EH (cell line): ENCODE measurements at places on chromosomes 3 and 15.
A peak's percentile ranks its signal among the peaks of the same experiment; 100 is the strongest.

GRCh38 chr3:46538803-46539442, 27.2 kb downstream of the LRRC2 start:
- DNase-seq, result peak; percentile 80

- DNase-seq, result no peak
These were observed 11.2 kb upstream of the LOXL1 start for GRCh38 chr15:73915082-73915481.

DNA sequence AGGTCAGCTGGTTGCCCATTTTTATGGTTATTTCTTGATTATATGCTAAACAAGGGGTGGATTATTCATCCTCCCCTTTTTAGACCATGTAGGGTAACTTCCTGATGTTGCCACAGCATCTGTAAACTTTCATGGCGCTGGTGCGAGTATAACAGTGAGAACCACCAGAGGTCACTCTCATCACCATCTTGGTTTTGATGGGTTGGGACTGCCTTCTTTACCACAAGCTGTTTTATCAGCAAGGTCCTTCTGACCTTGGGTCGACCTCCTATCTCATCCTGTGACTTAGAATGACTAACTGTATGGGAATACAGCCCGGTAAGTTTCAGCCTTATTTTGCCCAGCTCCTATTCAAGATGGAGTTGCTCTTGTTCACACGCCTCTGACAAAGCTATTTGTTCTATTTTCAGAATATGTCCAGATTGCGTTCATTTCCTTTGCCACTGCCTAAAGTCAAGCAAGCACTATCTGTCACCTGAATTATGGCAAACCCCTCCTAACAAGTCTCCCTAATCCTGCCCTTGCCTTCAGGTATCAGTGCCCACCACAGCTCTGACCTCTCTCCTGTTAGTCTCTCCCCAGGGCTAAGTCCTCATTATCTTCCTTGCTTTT, 308.5 kb downstream of the ROBO2 start:
- DNase-seq, result peak; percentile 61

DNA sequence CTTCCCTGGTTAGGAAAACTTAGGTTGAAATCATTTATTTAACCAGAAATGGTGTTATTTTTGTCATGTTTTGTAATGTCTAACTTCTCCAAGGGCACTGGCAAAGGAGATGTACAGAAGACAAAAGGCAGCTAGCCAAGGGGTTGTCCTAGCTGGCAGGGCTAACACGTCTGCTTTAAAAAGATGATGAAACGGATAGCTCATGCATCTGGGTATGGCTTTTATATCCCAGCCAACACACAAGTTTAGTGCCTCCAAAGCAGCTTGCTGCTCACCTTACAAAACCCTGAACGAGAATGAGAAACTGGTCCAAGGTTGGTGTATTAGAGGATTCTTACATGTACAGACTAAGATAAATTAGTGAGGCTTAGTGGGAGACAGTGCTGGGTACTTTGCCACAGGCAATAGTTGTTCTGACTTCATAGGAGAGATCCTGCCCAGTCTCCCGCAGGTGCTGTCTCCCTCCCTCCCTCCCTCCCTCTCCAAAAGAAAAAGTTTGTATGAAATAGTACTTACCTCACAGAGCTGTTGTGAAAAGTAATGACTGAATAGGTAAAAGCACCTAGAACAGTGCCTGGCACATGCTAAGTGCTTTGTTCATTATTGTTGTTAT, 47.8 kb downstream of the KCNMB2 start:
- DNase-seq, result no peak

DNA sequence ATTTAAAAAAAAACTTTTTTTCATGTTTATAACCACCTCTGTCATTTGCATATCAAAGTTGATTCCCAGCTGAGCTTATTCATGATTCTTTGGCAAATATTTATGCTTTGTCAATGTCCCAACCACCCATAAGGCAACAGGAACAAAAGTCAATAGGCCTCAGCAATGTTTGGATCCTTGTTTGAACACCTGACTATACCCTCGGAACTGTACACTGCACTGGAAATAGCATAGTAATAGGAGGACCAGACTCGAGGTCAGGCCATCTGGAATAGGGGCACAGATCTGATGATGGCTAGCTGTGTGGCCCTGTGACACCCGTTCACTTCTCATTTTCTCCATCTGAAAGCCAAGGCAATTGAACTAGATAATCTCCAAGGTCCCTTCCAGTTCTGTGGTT, 301.7 kb upstream of the ATP11B start:
- no peak for DNase-seq

DNA sequence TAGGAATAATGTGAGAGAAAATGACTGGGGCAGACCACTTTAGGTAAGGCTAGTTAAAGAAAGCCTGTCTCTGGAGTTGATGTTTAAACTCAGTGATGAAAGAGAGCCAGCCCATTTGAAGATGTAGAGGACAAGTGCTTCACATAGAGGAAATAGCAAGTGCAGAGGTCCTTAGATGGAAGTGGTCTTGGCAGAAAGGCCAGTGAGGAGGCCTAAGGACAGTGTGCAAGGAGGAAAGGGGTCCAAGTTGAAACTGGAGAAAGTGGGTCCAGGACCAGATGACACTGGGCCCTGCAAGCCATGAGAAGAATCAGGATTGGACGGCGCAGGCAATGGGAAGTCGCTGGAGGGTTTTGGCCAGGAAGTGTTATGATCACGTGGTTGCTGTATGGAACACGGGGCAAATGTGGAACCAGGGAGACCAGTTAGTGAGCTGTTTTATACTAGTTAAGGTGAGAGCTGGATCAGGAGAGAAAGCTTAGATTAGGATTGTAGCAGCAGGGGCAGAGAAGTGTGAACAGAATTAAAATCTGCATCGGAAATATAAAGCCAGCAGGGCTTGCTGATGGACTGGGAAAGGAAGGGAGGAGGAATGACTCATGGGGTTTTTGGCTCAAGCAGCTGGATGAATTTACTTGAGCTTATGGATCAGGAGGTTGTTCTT, 48.0 kb upstream of the SCAANT1 start:
- DNase-seq, result peak; percentile 77

DNA sequence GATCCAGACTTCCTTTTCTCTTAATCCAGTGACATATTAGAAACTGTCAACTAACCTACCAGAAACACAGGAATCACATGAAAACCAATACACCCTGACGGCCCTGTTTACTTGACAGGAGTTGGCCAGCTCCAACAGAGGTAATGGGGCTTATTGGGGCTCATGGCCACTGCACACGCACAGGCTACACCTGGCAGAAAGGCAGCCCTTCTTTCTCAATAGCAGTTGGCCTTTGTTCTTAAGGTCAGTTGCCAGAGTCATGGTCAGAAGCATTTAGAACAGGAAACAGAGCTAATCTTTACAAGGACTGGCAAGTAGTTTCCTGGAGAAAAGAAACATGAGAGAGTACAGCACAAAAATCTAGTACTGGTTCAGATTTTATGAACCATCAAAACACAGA, 181.8 kb downstream of the MAGI1 start:
- DNase-seq, result no peak

GRCh38 chr3:49120438-49121131, at the start of gene USP19:
Gene USP19 (minus strand): TSS chr3:49120823. CDS start chr3:49119145, 1,678 bp downstream.
- peak; percentile 92 for DNase-seq

DNA sequence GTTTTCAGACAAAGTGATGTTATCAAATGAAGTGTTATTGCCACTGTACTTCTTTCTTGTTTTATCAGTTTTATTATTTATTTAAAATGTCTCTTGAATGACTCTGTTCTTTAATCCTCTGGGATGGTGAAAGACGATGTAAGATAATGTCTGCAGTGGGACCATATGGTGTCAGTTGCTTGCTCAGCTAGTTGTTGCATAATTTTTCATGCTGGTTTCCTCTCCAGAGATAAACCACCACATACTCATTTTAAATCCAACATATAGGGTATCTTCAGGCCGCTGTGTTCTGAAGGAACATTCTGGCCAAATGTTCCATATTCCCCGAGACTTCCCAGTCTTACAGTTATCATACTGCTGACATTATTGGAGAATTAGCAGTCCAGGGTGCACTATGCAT, 75.9 kb downstream of the GABRG3 start:
- no peak for DNase-seq

GRCh38 chr15:93861956-93862741, 369.2 kb upstream of the MCTP2 start:
- no peak for DNase-seq

DNA sequence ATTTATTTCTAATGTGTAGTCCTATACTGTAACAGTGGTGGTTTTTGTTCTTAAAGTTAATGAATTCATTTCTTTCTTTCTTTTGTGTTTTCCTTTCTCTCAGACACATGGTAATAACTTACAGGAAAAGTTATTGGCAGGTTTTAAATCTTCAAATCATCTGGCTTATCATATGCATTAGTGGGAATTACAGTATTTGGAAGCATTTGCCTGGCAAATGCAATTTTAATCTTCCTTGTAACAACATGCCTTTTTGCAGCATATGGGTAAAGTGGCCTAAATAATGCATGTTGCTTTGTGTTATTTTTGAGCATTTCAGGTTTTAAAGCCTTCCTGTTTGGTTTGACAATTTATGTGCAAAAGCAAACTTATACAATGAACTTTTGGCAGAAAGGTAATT, 66.8 kb downstream of the GALK2 start:
- DNase-seq, result no peak

- DNase-seq, result peak; percentile 49
These were observed 45.2 kb downstream of the CMC1 start for GRCh38 chr3:28286595-28286994.

GRCh38 chr3:42129014-42129953, 38.1 kb downstream of the TRAK1 start:
- no peak for DNase-seq

DNA sequence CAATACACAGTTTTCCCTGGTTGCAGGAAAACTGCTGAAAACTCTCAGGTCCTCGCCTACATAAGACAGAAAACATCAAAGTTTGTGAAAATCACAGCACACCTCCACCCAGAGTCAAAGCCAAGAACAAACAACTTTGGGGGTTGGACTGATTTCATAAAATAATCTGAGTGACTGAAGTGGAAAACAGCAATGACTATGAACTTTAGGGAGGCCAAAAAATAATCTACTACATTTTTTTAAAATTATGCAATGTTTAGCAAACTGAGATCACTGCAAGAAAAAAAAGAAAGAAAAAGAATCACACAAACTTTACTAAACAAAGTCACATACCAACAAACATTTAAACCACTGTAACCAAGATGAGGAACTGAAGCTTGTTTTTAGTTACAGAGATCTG, 15.9 kb upstream of the FOXP1 start:
- peak; percentile 20 for DNase-seq

DNA sequence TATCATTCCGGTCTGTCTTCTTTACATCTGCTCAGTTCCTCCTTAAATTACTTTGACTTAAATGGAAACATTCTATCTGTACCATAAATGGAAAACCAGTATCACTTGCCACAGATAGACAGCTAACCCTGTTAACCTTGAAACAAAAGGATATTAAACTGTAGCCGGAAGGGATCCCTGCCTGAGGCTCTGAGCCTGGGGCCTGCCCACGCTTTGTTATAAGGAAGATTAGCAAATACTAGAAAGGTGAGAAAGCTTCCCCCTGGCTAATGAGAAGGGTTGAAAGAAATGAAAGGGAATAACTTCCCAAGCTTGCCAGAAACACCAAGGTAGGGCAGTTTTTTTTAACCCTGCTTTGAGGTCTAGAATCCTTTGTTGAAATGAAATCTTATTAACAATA, 927.6 kb downstream of the FHIT start:
- DNase-seq, result no peak

DNA sequence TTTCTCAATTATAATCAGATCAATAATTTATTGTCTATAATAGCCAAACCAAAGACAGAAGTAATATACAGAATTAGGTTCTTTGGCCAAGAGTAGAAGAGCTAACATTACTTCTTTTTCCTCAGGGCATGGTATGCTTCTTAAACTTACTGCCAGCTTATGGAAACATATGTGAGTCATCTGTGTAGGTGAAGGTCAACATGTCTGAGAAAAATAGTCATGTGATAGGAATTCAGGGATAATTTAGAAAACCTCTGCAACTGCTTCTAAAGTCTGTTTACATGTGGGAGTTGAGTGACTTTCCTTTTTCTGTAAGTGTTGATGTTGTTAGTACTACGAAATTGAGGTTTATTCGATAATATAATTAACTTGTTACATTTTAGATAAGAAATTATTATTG, 19.2 kb upstream of the MAP6D1 start:
- DNase-seq, result peak; percentile 90

DNA sequence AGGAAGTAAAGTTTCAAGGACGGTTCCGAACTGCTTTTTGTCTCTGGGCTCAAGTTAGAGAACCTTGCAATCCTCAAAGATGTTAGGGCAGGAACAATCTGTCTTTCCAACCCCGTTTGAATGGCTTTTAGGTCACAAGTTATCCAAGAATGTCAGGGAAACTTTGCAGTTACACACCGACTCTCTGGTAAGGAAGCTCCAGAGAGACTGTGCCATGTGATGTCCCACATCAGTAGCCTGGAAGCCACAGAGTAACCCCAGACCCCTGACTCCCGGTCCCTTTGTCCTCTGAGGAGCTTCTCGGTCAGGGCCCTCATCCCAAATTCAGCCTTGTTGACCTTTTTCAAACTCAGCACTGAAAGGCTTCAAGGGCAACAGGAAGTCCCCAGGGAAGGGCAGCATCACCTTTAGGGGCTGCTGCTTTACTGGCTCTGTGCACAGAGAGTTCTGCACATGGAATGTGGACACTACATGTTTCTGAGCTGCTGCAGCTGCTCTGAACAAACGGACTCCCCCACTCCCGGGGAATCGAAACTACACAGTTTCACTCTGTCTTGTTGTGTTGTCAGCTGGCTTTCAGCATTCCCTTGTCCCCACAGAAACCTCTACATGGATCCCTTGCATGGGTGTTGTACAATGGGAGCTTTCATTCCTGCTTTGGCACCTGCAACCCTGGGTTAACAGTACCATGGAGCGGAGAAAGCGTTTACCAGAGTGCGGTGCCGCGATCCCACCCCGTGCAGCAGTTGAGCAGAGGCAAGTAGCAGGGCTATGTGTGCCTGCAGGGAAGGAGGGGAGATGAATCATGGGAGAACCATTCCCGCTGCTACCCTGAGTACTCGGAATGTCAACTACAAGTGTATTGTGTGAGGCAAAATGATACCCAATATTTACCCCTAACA, 408.2 kb upstream of the THBS1 start:
- DNase-seq, result peak; percentile 78

DNA sequence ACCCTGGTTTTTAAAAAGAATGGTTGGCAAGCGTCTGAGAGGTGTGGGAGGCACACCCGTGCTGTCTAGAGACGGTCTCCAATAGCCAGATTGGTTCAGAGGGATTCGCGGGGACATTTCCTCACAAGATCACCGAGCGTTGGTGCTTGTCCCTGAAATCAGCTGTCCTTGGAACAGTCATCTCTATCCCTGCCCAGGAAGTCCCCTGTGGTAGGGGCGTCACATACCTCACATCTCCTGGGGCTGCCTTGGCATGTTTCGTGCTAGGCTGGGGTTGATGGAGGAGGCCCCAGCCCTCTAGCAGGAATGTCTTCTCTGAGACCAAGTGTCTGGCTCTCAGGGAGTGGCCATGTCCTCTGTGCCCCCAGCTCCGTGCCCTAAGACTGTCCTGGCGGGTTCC, 6.8 kb downstream of the FBLN2 start:
- DNase-seq, result no peak

GRCh38 chr3:50137531-50137930, 17.6 kb upstream of the SEMA3F start:
- DNase-seq, result no peak
